ENCODE measurements at places on chromosomes 12 and 14. TPM values are rescaled to one million over a fixed set of nuclear protein-coding genes. Genes with fewer than 3 reads are reported as not detected.

The FGF6 gene
- total RNA-seq = not detected

The NPFF gene
- total RNA-seq = not detected

DNA sequence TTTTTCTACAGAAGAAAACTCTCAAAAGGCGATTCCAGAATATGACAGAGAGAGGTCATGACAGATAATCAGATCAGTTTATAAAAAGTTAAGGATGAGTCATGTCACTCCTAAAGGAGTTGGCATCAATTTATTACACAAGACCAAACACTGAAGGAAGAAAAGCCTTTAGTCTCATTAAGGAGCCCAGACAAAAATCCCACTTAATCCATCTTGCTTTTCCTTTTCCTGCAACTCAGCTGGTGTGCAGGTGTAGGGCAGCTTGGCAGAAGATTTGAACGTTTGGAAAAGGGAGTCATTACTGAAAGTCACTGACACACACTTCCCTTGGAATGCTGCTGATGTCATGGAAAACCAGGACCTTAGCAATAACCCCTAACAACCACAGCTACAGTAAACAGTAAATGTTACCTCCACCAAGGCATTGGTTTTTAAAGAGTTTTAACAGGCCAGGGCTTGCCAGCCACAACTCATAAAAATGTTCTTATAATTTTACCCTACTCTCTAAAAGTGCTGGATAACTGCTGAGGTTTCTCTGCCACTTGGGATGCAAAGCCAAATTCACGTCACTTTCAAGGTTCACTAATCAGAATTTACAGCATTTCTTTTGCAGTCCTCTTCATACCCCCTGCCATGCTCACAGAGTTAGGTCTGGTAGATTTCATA lies 320.6 kb downstream of the RAD51B start:
- peak overlapping the region; percentile 92 for H3K27ac ChIP-seq
- H3K4me1 ChIP-seq = peaks cover 37% of the 10 kb centered on the region
- H3K27me3 ChIP-seq = no peaks in the 10 kb centered on the region
- peak; percentile 64 for DNase-seq

DNA sequence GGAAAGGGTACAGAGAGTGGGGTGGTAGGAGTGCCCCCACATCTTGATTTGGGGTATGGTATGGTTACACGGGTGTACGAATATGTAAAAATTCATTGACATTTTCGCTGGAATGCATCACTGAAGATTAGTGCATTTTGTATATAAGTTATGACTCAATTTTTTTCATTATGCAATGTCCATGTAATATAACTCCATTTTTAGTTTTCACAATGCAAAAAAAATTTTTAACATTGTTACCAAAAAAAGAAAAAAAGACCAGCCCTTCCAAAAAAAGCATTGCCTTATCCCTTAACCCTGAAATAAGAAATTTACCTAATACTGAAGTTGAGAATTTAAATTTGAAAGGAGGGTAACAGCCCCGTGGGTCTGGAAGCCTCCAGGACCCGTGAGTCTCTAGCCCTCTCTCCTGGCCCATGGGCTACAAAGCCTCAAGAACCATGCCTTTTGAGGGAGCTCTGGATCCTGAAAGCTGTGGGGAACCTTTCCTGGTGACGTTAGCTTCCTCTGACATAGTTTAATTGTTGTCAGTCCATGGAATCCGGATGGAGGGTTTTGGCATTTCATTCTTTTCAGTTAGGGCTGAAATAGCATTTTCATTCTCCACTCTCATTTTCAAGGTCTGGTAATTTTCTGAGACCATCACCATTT lies 55.6 kb upstream of the ACTN1 start:
- H3K4me1 ChIP-seq = peaks cover 6% of the 10 kb centered on the region
- H3K4me3 ChIP-seq = no peak overlapping the region
- no peaks in the 10 kb centered on the region for H3K27me3 ChIP-seq
- no peak overlapping the region for H3K27ac ChIP-seq

DNA sequence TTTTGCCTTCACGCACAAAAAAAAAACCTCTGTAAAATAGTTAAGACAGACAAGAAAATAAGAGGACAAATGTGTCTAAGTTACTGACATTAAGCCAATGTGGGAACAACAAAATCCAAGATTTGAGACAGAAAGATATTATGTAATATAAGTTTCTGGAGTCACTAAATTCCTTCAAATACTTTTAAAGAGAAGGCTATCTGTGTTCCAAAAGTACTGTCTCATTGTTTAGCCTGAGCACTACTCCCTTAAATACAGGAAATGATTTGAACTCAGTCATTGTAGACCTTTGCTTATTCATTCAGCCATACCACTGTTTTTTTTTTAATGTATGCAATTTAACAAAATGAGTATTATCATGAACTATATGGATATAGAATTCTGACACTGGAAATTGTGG lies 82.7 kb upstream of the KITLG start:
- H3K27ac ChIP-seq = no peak overlapping the region
- H3K27me3 ChIP-seq = no peaks in the 10 kb centered on the region
- H3K36me3 ChIP-seq = no peaks in the 10 kb centered on the region
- H3K4me3 ChIP-seq = no peak overlapping the region

DNA sequence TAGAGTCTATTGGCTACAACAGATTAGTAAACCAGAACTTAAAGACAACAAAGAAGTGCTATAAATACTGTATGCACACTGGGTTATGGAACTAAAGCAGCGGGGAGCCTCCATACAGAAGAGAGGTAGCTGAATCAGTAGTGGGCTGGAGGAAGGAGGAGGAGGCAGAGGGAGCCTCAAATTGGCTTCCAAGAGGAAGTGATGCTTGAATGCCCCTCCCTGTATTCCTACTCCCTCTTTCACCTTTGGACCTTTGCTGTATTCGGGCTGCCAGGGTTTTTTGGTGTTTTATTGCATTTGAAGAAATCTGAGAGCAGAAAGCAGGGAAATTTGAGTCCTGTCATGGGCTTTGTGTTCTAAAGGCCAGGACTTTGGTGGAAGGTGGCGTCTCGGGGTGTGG lies 104.0 kb upstream of the PTPRB start:
- H3K27me3 ChIP-seq = no peaks in the 10 kb centered on the region
- no peak overlapping the region for H3K4me3 ChIP-seq
- H3K4me1 ChIP-seq = no peaks in the 10 kb centered on the region
- H3K36me3 ChIP-seq = no peaks in the 10 kb centered on the region
- no peak for DNase-seq

DNA sequence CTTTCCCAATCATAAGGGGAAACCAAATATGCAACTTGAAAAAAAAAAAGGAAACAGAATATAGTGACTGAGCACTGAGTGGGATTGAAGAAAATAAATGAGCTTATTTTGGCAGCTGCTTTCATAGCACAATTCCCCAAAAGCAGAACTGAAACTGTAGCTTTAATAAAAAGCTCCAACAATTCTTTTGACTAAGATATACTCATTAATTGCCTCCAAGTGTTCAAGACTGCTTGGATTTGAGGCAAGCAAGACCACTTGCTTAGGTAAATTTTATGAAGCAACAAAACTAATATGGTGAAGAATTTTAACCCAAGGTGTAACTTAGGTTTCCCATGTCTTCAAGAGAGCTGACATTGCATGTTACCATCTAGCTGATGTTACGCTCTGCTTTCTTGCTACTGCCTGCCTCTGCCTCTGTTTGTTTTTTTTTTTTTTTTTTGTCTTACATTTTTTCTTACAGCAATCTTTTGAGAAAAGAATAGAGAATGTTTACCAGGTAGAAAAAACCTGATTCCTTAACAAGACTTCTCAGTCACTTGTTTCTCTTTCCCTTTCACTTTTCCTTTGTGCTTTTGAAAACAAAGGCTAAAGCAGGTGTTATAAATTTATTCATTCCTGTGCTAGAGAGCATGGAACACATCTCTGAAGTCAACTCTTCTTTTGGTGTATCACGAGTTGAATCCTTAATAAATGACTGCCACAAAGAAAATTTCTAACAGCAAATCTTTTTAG lies 134.4 kb downstream of the BCAT1 start:
- H3K36me3 ChIP-seq = peaks cover 4% of the 10 kb centered on the region
- no peaks in the 10 kb centered on the region for H3K4me1 ChIP-seq
- H3K27me3 ChIP-seq = no peaks in the 10 kb centered on the region
- no peak overlapping the region for H3K4me3 ChIP-seq
- no peak overlapping the region for H3K27ac ChIP-seq

- DNase-seq = no peak
- no peaks in the 10 kb centered on the region for H3K36me3 ChIP-seq
- H3K27ac ChIP-seq = no peak overlapping the region
Observed at GRCh38 chr14:91254461-91254860, 10.0 kb upstream of the GPR68 start.

DNA sequence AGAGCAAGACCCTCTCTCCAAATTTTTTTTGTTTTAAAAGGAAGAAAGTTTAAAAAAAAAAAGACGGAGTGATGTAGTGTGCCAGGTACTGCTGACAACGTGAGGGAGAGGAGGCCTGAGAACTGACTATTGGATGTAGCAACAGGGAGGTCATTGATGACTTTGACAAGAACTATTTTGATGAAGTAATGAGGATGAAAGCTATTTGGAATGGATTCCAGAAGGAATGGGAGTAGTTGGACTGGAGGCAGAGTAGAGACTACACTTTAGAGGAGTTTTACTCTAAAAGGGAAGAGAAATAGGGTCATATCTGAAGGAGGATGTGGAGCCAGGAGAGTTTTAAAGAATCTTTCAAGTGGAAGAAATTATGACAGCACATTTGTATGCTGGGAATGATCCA lies 27.8 kb upstream of the SLC38A2 start:
- H3K36me3 ChIP-seq = no peaks in the 10 kb centered on the region
- DNase-seq = no peak
- no peaks in the 10 kb centered on the region for H3K27me3 ChIP-seq
- H3K4me1 ChIP-seq = peaks cover 14% of the 10 kb centered on the region
- peak overlapping the region; percentile 83 for H3K27ac ChIP-seq

DNA sequence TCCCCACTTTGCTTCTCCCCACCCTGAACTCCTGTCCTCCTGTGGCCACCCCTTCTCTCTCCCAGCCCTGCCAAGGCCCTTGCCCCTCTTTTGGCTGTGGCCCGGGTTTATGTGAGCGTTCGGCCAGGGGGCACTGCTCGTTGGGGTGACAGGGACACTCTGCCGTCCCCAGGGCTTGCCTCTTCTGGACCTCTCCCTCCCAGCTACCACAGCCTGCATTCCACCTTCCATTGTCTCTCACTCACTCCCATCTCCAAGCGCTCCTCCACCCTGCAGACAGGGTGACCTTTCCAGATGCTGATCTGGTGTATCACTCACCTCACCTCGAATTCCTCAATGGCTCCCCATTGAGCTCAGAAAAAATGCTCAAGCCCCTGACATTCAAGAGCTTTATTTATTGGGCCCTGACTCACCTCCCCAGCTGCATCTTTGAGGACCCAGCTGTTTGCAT lies 1.4 kb downstream of the SERPINA9 start:
- no peak overlapping the region for H3K27ac ChIP-seq
- H3K4me3 ChIP-seq = no peak overlapping the region
- H3K27me3 ChIP-seq = no peaks in the 10 kb centered on the region
- no peak for DNase-seq
- no peaks in the 10 kb centered on the region for H3K36me3 ChIP-seq
- H3K4me1 ChIP-seq = no peaks in the 10 kb centered on the region

GRCh38 chr12:52042706-52043385 lies 8.4 kb upstream of the NR4A1 start:
- H3K4me3 ChIP-seq = no peak overlapping the region
- H3K36me3 ChIP-seq = no peaks in the 10 kb centered on the region
- peak overlapping the region; percentile 95 for H3K27ac ChIP-seq

DNA sequence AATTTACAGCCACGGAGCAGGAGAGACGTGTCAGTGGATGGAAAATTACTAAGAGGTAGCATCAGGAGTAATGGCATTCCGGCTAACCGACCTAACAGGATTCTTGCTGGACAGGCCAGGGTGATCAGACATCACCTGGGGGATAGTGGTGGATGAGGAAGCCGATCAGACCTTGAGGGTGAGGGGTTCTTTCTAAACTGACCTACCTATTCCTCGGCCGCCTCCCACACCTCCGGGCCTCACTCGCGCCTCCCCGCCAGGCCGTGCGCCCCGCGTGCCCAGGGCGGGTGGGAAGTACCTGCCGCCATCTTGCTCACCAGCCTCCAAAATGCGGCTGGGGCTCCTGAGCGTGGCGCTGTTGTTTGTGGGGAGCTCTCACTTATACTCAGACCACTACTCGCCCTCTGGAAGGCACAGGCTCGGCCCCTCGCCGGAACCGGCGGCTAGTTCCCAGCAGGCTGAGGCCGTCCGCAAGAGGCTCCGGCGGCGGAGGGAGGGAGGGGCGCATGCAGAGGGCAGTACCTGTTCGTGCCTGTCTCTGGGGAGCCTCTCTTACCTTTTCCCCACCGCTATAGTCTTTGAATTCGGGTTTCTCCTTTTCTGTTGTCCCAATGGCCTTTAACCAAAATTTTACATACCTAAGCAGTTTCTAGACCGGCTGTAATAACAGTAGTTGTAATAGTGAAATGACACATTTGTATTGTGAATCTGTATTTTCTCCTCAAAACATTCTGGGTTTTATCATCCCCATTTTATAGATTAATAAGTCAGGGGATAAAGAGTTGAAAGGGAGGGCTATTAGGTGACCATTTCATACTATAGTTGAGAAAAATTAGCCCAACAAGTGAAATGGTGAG lies at the start of gene TMPRSS12:
TSS of gene TMPRSS12 (plus strand) at position 290 of the 857 bp plus-strand sequence. CDS start at position 329, 39 bp downstream.
- H3K4me1 ChIP-seq = no peaks in the 10 kb centered on the region
- H3K4me3 ChIP-seq = no peak within 1 kb of the TSS
- H3K27me3 ChIP-seq = no peaks in the 10 kb centered on the region
- H3K36me3 ChIP-seq = no peaks in the 10 kb centered on the region
- DNase-seq = no peak
- H3K27ac ChIP-seq = no peak within 1 kb of the TSS

DNA sequence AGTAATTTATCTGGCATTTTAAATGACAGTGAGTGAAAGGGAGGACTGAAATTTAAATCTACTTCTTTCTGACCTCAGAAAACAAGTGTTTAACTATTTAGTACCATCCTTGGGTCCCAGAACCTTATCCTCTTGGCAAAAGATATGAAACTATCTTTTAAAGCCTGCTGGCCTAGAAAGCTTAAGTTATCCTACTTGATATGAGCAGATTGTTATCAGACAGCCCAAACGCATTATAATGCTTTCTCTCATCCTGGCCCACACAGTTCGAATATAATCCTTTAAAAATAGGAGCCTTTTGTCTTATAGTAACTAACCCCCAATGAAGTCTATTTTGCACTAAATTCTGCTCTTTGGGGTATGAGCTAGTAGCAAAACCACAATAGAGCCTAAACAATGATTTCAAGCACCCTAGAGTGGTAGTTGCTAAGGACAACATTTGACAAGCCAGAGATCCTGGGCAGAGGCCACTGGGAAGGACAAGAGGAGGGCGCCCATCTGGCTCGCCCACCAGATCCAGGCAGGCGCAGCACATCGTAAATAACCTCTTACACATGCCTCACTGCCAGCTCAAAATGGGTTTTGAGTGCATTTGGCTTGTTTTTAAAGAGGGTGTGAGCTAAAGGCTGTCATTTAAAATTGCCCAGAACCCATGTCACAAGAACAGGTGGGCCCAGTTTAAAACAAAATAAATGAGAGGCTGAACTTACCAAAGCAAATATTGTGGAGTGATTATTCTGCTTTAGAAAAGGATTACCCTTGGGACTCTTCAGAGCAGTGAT lies 37.7 kb upstream of the CRY1 start:
- no peak overlapping the region for H3K4me3 ChIP-seq
- DNase-seq = no peak
- H3K27me3 ChIP-seq = no peaks in the 10 kb centered on the region
- H3K4me1 ChIP-seq = no peaks in the 10 kb centered on the region
- H3K36me3 ChIP-seq = no peaks in the 10 kb centered on the region

Measured in uterus (tissue), 4 donors.